Mucosa of descending colon (tissue), 3 donors: ENCODE measurements at places on chromosomes 6 and 20. TPM values are rescaled to one million over a fixed set of nuclear protein-coding genes. Genes with fewer than 3 reads are reported as not detected.

GRCh38 chr6:80129485-80129884 is 23.0 kb downstream of the BCKDHB start:
- no peak for DNase-seq

DNA sequence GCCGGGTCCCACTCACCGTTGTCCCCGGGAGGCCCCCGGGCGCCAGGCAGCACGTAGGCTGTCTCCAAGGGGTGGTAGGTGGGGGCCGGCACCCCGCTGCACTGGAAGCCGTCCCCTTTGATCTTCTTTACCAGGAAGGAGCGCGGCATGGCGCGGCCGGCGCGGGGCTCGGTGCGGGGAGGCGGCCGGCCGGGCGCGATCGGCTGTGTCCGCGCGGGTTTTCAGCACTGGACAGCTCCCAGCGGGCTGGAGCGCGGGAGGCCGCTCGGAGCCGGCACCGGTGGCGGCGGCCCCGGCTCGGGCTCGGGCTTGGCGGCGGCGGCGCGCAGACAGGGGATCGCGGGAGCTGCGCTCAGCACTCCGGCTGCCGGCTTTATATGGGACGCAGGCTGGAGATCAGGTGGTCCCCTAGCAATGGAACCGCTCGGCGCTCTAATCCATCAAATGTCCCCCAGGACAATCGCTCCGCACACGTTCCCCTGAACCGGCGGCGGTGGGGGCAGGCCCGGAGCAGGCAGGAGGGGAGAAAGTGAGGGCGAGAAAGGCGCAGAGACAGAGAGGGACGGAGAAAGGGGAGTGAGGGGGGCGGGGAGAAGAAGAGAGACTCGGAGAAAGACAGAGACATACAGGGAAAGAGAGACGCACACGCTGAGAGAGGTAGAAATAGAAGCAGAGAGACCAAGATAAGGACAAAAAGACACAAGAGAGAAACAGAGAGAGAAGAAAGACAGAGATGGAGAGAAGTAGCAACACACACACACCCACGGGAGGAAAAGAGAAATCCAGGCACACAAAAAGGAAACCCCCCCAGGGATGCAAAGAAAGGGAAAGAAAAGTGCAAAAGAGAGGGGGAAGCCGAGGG is at the start of gene SCRT2:
TSS of gene SCRT2 (minus strand) at position 350 of the 862 bp plus-strand sequence. CDS start at position 149, 201 bp downstream.
- DNase-seq, result peak; percentile 85

- no peak for DNase-seq
These were observed 953.7 kb upstream of the MANEA start for GRCh38 chr6:94623586-94623985.

DNA sequence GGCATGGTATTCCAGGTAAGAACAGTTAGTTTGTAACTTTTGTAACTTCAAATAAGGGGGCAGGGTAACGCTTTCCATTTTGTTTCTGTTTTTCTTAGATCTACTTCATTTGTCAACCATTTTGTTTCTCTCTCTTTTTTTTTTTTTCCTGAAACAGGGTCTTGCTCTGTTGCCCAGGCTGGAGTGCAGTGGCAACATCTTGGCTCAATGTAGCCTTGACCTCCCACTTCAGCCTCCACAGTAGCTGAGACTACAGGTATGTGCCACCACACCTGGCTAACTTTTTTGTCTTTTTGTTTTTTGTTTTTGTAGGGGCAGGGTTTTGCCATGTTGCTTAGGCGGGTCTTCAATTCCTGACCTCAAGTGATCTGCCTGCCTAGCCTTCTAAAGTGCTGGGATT is 32.1 kb upstream of the NHSL1 start:
- no peak for DNase-seq

DNA sequence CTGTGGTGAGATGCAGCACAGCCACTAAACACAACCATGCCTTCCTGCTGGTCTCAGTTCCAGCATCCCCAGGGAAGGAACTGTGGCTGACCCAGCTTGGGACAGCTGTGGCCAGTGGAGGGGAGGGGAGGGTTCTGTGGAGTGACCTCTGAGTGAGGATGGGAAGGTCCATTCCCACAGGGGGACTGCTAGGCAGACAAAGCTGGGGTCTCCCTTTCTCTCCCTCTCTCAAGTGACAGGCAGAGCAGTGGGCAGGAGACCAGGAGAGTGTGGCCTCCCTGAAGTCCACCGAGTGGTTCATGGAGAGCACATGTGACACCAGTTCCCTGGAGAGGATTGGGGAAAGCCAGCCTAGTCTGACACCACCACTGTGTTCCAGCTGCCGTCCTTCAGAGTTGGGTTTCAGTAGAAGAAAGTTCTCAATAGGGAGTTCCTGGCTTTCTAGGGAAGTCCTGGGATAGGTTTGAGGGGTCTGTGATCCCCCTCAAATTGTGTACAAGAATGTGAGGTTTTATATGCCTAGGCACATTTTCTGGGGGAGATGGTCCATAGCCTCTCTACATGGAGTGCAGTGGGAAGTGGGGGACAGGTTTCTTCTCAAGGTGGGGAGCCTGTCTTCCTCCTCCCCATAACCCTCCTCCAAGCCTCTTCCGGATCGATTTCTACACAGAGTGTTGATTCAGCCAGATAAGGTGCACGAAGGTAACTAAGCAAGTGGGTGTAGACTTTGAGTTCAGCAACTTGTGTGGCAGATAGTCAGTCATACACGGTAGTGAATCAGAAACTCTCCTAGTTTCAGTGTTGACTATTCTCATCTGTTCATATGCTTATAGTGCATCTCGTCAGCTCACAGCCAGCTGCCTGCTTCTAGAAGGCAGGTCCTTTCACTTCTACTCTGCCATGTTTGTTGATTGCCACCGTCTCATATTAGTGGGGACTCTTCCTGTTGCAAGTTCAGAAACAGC is 18.9 kb downstream of the MANBAL start:
- no peak for DNase-seq

DNA sequence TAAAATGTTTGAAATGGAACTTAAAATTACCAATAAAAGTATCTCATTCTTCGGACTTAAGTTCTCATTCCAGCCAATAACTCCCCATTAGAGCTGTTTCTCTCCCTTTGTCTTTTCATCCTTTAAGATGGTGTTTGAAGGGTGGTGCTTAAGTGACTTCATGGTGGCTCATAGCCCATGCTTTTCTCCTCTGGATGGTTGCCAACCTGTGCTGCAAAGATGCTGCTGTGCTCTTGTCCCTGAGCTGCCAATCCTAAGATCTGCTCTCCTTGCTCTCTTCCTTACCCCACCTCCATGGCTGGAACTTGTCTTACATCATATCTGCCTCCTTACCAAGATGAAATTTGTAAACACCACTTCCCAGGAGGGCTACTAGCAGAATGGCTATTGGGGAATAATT is 31.6 kb upstream of the PNRC1 start:
- no peak for DNase-seq

DNA sequence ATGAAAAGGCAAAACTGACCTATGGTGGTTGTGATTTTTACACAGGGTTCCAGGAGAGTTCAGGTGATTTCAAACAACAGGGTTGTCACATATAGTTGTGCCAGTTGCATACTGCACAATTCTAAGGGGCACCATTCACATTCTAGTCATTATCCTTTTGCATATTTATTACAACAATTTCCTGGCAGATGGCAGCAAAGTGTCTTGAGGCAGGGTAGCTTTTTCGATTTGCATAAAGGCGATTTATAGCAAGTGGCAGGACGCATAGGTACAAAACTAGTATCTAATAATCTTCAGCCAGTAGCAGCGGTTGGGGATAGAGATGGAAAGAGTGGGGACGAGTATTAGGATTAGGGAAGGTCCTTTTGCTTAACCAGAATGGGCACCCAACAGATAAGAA is 46.5 kb upstream of the TRAF3IP2 start:
- DNase-seq, result no peak

The BCAS4 gene
- total RNA-seq, result 1.9 TPM
